Liver (tissue), 10 donors: ENCODE measurements at places on chromosomes 4 and X.

GRCh38 chr4:148196164-148196563, 246.1 kb downstream of the NR3C2 start:
- H3K27me3 ChIP-seq = no peaks in the 10 kb centered on the region
- H3K36me3 ChIP-seq = no peaks in the 10 kb centered on the region
- H3K4me1 ChIP-seq = peaks cover 6% of the 10 kb centered on the region
- no peak for DNase-seq
- H3K4me3 ChIP-seq = no peak overlapping the region

DNA sequence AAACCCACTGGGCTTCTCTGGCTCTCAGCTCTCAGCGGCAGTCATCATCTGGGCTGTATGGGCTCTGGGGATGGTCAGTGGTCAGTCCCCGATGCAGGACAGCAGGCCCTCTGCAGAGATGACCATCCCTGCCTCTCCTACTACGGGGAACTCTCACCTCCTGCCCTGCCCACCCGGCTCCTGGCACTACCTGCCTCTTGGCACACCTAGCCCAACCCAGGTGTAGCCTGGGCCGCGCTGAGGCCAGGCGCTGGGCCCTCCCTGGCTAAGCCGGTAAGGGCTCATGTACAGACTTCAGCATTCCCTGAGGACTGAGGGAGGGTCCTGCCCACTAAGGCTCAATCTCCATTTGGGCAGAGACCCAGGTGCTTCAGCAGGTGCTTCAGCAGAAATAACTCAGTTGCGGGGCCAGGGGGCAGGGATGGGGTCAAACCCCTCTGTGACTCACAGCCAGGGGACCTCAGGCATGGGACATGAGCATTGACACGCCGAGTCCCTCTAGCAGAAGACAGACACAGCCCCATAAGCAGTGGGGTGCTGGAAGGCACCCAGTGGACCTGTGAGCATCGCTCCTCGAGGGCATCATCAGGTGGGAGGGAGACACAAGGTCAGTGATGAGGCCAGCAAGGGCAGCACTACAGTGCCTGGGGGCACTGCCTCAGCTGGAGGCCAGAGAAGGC, 71.0 kb downstream of the ACOX3 start:
- H3K27me3 ChIP-seq = no peaks in the 10 kb centered on the region
- no peak overlapping the region for H3K4me3 ChIP-seq
- no peak for DNase-seq
- no peak overlapping the region for H3K27ac ChIP-seq
- H3K36me3 ChIP-seq = peaks cover 10% of the 10 kb centered on the region
- no peaks in the 10 kb centered on the region for H3K4me1 ChIP-seq

- H3K4me3 ChIP-seq = no peak overlapping the region
- no peaks in the 10 kb centered on the region for H3K4me1 ChIP-seq
- no peaks in the 10 kb centered on the region for H3K27me3 ChIP-seq
Measured at GRCh38 chrX:101176439-101176838, 43.1 kb upstream of the DRP2 start.

GRCh38 chrX:71106427-71106826, at the start of gene CXorf65:
Gene CXorf65 (minus strand): TSS chrX:71106740. CDS start chrX:71106556, 184 bp downstream.
- no peak for DNase-seq
- no peaks in the 10 kb centered on the region for H3K27me3 ChIP-seq
- no peak within 1 kb of the TSS for H3K27ac ChIP-seq
- H3K36me3 ChIP-seq = no peaks in the 10 kb centered on the region
- no peaks in the 10 kb centered on the region for H3K4me1 ChIP-seq

- no peaks in the 10 kb centered on the region for H3K4me1 ChIP-seq
Measured at GRCh38 chr4:186400676-186401075, 134.7 kb downstream of the F11 start.

DNA sequence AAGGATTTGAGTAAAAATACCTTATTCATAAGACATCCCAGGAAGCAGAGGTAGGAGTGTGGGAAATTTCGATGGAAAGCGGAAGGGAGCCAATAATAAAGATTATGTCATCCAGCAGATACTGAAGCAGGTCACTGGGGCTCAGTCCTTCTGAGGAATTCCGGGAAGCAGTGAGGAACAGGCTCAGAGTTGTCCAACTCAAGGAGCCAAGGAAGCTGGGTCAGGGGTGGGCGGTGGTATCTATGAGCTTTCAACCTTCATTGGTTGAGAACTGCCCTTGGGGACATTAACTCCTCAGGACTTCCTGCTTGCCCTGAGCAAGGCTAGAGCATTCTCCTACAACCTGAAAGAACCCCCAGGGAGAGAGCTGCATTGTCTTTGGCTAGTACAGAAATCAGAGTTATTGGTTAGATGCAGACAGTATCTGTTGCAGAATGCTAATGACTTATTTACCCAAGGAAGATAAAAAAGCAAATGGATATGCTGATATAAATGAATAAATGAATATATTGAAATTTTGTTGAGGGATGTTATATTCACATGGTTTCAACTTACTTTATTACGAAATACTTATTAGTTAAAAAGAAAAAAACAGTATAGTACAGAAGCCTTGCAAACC, 68.2 kb downstream of the DMP1 start:
- H3K4me3 ChIP-seq = no peak overlapping the region
- H3K4me1 ChIP-seq = no peaks in the 10 kb centered on the region
- H3K27me3 ChIP-seq = no peaks in the 10 kb centered on the region
- no peak overlapping the region for H3K27ac ChIP-seq
- DNase-seq = no peak

GRCh38 chr4:48629458-48629857, 139.4 kb downstream of the ZAR1 start:
- no peaks in the 10 kb centered on the region for H3K4me1 ChIP-seq
- no peak overlapping the region for H3K4me3 ChIP-seq
- no peak for DNase-seq
- H3K36me3 ChIP-seq = no peaks in the 10 kb centered on the region

GRCh38 chrX:129649268-129650182, 5.2 kb downstream of the APLN start:
- no peak overlapping the region for H3K4me3 ChIP-seq
- H3K27me3 ChIP-seq = no peaks in the 10 kb centered on the region
- H3K27ac ChIP-seq = no peak overlapping the region
- no peaks in the 10 kb centered on the region for H3K36me3 ChIP-seq
- H3K4me1 ChIP-seq = peaks cover 24% of the 10 kb centered on the region

DNA sequence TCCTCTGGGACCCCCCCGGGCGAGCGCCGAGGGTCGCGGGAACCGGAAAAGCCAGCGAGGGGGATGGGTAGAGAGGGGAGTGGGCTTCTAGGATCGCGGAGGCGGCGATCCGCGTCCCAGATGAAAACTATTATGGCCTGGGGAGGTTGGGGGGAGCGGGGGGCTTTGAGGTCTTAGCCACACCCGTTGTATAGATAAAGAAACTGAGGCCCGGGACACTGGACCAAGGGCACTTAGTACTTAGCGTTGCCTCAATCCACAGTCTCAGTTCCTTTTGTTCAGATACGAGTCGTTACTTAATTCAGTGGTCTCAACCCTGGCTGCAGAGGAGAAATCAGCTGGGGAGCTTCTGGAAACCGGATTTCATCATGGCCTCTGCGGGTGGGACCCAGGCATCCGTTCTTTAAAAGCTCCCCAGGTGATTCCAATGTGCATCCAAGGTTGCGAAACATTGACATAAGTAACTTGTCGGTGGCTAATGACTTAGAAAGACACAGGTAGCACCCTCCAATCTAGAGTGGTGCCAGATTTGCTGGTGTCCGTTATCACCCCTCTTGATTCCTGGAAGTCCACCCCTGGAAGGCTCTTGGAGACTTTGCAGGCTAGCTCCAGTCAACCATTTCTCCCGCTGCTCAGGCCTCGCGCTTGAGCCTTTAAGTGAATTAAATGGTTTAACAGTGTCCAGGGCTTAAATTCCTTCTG, 90.7 kb downstream of the GEMIN8 start:
- H3K4me3 ChIP-seq = no peak overlapping the region
- peaks cover 11% of the 10 kb centered on the region for H3K4me1 ChIP-seq
- H3K27me3 ChIP-seq = no peaks in the 10 kb centered on the region
- H3K36me3 ChIP-seq = no peaks in the 10 kb centered on the region
- H3K27ac ChIP-seq = no peak overlapping the region

DNA sequence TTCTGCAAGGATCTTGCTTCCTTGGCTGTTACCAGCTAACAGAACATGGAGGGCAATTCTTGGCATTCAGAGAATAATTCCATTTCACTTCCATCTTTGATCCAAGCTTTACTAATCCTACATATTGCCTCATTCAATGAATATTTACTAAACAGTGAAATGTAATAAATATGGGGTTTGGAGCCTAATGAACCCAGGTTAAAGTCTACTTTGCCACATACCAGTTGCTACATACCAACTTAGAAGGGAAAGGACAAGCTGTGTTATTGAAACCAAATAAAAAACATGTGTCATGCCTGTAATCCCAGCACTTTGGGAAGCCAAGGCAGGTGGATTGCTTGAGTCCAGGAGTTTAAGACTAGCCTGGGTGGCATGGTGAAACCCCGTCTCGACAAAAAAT, 265.6 kb downstream of the KLHL13 start:
- H3K27ac ChIP-seq = no peak overlapping the region
- H3K4me3 ChIP-seq = no peak overlapping the region
- no peaks in the 10 kb centered on the region for H3K4me1 ChIP-seq
- DNase-seq = no peak
- no peaks in the 10 kb centered on the region for H3K36me3 ChIP-seq

DNA sequence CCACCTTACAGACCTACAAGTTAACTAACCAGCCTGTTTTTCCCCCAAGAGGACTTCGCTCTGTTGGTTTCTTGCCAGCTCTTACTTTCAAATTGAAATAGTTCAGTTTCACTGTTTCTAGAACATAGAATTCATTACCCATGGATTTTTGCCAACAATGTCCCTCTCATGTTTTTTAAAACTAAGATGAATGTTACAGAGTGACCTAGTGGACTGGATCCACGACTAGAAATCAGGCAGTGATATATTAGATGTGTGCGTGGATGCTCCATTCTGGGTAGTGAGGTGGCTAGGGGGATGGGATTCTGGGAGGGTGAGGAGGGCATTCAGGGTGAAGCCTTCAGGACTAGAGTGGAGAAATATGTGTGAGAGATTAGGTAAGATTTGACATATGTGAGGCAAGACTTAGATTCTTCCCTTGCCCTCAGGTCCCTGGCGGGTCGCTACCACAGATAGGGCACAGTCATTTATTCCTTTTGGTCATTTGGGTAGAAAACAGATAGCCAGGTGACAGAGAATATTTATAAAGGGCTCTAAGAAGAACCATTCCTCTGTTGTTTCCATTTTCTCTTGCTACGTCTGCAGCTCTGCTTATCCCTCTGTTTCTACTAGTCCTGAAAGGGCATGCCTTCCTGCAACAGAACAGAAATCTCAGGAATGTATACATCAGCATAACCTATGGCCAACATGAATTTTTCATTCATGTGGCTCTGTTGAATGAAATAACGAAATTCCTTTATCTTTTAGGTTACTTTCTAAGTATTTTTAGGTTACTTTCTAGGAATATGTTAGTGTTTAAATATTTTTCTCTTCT, 15.4 kb upstream of the JADE1 start:
- peak overlapping the region; percentile 43 for H3K27ac ChIP-seq
- no peak for DNase-seq
- H3K4me1 ChIP-seq = peaks cover 10% of the 10 kb centered on the region
- no peaks in the 10 kb centered on the region for H3K27me3 ChIP-seq
- peak overlapping the region; percentile 0 for H3K4me3 ChIP-seq
- H3K36me3 ChIP-seq = no peaks in the 10 kb centered on the region

GRCh38 chr4:61440321-61440720, 240.2 kb downstream of the ADGRL3 start:
- H3K27me3 ChIP-seq = no peaks in the 10 kb centered on the region
- no peak overlapping the region for H3K4me3 ChIP-seq
- H3K27ac ChIP-seq = no peak overlapping the region
- H3K4me1 ChIP-seq = no peaks in the 10 kb centered on the region

- peaks cover 48% of the 10 kb centered on the region for H3K36me3 ChIP-seq
- no peaks in the 10 kb centered on the region for H3K4me1 ChIP-seq
- DNase-seq = no peak
Measured at GRCh38 chr4:2691952-2692435, 64.1 kb downstream of the TNIP2 start.

- H3K27ac ChIP-seq = no peak overlapping the region
- no peak overlapping the region for H3K4me3 ChIP-seq
- DNase-seq = no peak
Measured at GRCh38 chr4:152309418-152309817, 226.5 kb downstream of the FBXW7 start.

- H3K36me3 ChIP-seq = no peaks in the 10 kb centered on the region
- no peak overlapping the region for H3K4me3 ChIP-seq
- DNase-seq = no peak
- H3K4me1 ChIP-seq = no peaks in the 10 kb centered on the region
Measured at GRCh38 chr4:21888195-21888976, 60.2 kb downstream of the KCNIP4 start.

- no peak for DNase-seq
- H3K36me3 ChIP-seq = no peaks in the 10 kb centered on the region
- H3K4me3 ChIP-seq = no peak overlapping the region
- H3K27me3 ChIP-seq = no peaks in the 10 kb centered on the region
Measured at GRCh38 chrX:38985375-38985774, 184.1 kb downstream of the MID1IP1 start.

GRCh38 chr4:22179124-22179874, 230.7 kb upstream of the KCNIP4 start:
- DNase-seq = no peak
- no peaks in the 10 kb centered on the region for H3K4me1 ChIP-seq
- H3K27me3 ChIP-seq = no peaks in the 10 kb centered on the region
- H3K4me3 ChIP-seq = no peak overlapping the region

DNA sequence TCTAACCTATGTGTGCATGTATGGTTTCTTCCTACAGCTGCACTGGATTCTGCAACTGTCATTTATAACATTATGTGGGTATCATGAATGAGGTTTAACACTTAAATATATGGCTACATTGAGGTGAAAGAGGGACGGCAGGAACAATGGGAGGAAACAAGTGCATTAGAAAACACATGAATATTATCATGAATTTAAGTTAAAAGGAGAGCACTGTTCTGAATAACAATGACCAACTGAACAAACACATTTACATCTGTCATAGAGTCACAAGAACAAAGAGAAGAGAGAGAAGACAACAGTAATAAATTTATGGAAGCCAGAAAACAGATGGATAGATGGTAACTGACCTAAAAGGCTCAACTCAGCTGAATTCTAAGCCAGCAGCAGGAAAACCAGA, 527.1 kb upstream of the DIPK2B start:
- H3K27ac ChIP-seq = no peak overlapping the region
- no peaks in the 10 kb centered on the region for H3K4me1 ChIP-seq
- DNase-seq = no peak
- no peaks in the 10 kb centered on the region for H3K36me3 ChIP-seq
- H3K4me3 ChIP-seq = no peak overlapping the region
- H3K27me3 ChIP-seq = no peaks in the 10 kb centered on the region

GRCh38 chr4:74714611-74715130, 79.7 kb downstream of the BTC start:
- H3K27ac ChIP-seq = no peak overlapping the region
- no peaks in the 10 kb centered on the region for H3K27me3 ChIP-seq
- no peak overlapping the region for H3K4me3 ChIP-seq
- no peaks in the 10 kb centered on the region for H3K4me1 ChIP-seq
- H3K36me3 ChIP-seq = no peaks in the 10 kb centered on the region
